ENCODE measurements at places on chromosomes 3 and 15.

- DNase-seq = no peak
Measured at GRCh38 chr15:36579792-36580431, 486 bp downstream of the CDIN1 start.

DNA sequence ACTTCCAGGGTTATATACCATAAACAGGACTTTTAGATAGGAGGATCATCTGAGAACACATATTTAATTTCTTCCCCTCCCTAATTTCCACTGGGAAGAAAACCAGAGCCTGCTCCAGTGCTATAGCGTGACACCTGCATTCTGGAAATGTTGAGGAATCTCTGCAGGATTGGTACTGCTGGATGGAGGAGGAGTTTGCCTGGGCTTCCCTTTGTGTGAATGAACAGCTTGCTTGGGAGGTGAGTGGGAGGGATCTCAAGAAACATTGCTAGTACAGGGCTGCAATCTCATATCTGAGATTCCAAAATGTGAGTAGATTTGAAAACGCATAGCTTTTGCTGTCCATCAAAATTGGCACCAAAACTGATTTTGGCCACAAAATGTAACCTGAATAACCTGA lies 295.9 kb upstream of the RGMA start:
- no peak for DNase-seq

- DNase-seq = no peak
Measured at GRCh38 chr15:29115093-29115991, 154.3 kb downstream of the NSMCE3 start.

DNA sequence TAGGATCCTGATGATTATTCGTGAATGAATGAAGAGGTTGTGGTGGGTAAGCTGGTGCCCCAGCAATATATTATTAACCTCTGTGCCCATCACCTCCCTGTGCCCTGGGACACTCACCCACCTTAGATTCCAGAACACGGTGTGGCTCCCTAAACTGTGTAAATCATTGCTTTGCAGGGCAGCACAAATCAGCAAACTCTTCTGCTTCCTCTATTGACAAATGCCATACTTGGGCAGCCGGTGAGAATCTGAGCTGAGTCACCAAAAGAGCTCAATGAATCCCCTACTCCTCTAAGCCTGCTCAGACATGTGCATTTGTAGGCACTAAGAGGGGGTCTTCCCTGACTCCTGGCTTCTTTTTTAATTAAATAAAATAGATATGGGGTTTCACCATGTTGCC lies 15.7 kb downstream of the UQCC5 start:
- DNase-seq = no peak

DNA sequence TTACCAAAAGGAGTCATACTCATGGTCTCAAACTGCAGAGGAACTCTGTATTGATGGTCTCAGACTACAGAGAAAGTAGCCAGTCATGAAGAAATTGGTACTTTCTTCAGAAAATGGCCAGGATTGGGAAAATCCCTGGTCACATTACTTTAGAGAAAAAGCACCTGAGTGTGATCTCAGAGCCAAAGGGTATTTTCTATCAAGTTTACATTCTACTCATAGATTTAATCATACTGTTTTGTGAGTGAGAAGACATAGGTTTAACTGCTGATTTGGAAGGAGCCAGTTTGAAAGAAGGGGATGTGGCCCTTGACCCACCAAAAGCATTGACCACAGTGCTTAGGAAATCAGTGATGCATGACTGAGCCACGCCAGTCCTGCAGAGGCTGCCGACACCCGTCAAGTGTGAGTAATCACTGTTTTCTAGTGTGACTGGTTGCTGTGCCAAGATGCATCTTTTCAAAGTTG lies 203.6 kb downstream of the AKAP13 start:
- peak; percentile 29 for DNase-seq

- no peak for DNase-seq
Measured at GRCh38 chr15:63586790-63587189, 10.4 kb upstream of the FBXL22 start.

GRCh38 chr15:68696414-68697363 lies 117.9 kb downstream of the CORO2B start:
- DNase-seq = no peak
